CD4-positive, alpha-beta memory T cell (primary cell): ENCODE measurements at places on chromosomes 3 and 15.

DNA sequence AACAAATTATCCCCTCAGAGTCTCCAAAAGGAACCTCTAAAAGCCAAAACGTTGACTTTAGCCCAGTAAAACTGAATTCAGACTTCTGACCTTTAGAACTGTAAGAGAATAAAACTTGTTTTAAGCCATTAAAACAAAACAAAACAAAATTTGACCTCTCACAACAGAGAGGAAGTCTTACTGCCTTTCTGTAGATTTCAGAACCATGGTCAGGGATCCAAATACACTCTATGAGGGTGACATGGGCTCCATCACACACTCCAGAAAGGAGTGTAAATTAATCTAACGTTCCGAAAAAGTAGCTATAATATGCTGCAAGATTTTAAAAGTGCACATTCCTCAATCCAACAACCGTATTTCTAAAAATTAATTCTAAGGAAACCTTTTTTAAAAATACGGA, 19.2 kb upstream of the RPL14 start:
- no peak for DNase-seq

DNA sequence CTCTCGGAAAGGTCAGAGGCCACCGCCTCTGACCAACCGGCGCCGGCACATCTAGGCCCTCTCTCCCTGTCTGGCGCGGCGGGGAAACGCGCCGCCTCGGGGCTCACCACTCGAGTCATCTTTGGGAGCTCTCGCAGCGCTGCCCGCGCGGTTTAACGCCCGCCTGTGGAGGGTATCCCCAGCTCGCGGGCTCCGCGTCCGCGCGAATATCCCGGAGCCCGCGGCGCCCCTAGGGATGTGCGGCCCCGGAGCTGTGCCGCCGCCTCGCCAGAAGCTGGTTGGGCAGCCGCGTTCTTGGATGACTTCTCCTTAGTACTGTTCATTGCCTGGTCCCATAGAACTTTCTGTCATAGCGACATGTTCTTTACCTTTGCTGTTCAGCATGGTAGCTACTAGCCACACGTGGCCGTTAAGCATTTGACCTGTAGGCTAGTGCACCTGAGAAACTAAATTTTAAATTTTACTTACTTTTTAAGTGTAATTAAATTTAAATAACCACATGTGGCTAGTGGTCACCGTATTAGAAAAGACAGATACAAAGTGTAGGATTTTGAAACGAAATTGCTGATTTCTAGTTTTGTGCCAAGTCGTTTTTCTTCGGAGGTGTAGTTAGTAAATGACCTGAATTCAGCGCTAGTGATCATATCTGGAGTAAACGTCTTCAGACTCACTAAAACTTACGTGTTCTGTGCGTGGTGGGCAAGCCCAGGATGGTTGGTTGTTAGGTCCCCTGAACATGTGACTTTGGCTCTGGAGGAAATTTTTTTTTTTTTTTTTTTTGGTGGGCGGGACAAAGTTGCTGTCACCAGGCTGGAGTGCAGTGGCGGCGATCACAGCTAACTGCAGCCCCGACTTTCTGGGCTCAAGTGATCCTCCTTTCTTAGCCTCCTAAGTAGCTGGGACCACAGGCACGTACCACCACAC, 835 bp downstream of the ARIH2 start:
- peak; percentile 78 for DNase-seq

DNA sequence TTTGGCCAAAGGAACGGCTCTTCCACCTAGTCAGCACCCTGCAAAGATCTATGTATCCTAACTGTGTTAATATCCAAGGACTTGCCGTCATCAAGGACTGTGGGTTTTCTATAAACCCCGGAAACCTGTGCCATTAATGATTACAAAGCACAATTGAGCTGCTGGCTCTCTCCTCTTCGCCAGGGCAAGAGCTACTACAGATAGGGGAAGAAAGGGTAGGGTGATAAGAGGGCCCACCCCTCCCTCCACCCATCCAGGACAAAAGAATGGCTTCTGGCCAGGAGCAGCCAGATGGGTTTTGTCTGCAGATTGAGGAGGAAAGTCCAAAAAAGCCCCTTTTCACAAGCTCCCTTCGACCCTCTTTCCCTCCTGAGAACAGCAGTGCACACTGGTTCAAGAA, 9.9 kb downstream of the RFT1 start:
- DNase-seq: no peak

DNA sequence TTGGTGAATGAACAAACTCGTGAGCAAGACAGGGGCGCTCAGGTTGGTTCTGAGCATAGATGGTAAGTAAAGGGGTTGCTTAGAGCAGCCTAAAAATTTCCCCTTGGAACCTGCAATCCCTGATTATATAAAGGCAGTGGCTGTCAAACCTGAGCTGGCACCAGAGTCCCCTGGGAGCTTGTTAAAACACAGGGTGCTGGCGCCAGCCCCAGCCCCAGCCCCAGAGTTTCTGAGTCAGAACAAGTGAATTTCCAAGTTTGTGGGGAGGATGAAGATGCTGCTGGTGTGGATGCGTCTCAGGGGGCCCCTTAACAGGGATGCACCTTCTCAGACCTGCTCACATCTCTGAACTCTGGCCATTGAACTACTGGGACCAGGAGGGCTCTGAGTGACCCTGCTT, 48.2 kb downstream of the FEM1B start:
- DNase-seq: no peak

GRCh38 chr15:35740761-35741160, 194.8 kb upstream of the DPH6 start:
- DNase-seq: no peak

GRCh38 chr15:75185271-75186029, 16.2 kb upstream of the C15orf39 start:
- no peak for DNase-seq

DNA sequence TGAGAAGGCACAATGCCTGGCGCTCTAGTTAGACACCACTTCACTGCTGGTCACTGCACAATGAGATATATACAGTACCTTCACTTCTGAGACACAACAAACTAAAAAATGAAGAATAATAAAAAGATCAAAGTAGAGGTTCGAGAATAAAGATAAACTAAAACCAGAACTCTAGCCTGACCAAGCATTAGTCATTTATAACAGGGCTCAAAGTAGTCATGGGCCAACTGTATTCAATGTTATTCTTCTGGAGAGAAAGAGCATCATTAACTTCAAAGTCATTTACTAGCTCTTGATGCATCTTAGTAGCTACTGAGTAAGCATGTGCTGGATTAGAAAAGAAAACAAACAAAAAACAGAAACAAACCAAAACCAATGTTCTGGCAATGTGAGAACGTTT, 145.2 kb downstream of the SSR3 start:
- no peak for DNase-seq

- no peak for DNase-seq
Measured at GRCh38 chr3:197675563-197675860, 61.2 kb downstream of the RUBCN start.

DNA sequence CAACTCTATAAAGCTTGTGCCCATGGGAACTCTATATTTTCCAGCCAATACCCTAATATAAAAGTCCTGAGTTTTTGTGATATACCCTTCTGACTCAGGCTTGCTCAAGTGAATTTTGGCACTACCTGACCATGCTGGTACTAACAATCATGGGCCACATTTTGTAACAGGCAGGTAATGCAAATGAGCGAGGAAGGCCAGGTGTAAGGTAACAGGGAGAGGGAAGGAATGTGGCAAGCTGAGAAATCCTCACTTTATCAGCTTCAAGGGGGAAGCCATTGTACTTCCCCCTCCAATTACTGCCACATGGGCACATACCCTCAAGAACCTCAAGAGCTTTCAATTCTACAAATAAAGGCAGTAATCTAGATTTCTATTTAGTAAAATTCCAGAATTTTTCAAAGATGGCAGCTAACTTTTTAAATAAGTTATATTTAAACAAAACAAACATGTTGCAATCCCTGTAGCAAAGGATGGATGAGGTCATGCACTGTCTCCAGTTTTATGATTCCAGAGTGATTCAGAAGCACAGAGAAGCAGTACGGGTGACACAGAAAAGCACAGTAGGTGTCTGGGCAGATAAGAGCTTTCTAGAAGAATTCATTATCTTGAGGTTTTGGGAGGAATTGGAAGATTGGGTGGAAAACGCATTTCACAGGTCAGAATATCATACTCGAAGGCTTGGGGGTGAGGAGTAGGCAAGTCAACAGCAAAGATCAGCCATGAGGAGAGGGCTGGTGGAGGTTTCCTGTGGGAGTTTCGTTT, 87.6 kb downstream of the FOXP1 start:
- DNase-seq: peak; percentile 27

DNA sequence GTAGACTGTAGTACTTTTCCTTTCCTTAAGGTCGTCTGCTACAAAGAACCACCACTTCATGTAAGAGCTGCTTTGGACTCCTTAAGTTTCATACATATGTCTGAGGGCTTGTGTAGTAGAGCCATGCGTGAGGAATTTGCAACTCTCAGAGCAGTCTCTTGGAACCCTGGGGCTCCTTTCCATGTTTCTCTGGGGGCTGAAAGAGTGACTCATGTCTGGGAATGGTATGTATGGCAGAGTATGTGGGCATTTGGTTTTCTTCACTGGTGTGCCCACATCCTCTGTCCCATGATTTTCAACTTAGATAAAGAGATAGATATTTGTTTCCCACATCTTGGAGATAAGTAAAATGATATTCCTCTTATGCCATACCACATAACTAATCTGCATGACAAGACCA, 20.6 kb upstream of the RBM5 start:
- DNase-seq: no peak

GRCh38 chr15:90873488-90873997, 5.2 kb downstream of the FURIN start:
- DNase-seq: no peak

- DNase-seq: no peak
Measured at GRCh38 chr3:50100956-50101845, 12.5 kb downstream of the RBM5 start.

GRCh38 chr3:73100741-73101559, 39.5 kb downstream of the EBLN2 start:
- DNase-seq: peak; percentile 63

DNA sequence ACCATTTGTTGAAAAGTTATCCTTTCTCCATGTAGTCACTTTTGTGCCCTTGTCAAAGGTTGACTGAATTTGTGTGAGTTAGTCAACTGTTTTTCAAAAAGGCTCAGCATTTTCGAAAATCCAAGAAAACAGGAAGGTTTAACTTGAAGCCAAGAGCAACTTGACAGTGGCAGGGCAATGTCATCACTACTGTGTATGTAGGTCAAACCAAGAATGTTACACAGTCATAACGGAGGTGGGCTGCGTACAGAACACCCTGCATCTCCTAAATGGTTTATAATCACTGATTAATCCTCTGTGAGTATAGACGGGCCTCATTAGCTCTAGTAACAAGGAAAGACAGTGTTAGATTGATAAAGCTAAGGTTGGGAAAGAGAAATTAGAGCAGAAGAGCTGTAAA, 1064.9 kb downstream of the FHIT start:
- DNase-seq: no peak

- DNase-seq: no peak
Measured at GRCh38 chr3:44130249-44130648, 111.4 kb upstream of the TOPAZ1 start.

DNA sequence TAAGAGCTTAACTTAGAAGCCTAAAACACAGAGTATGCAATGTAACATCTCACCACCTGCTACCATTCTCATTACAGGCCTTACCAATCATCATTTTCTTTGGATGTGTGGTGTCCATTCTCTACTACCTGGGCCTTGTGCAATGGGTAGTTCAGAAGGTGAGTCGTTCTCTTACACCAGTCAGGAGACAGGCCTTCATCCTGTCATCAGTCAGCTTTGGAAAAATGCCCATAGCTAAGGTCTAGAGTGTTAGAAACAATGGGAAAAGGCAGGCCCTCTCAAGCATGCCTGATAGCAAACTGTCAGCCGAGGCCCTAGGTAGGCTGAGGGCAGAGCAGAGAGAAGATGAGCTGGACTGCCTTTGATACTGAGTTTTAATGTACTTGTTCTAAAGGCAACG, 13.5 kb downstream of the SLC28A2 start:
- DNase-seq: no peak

DNA sequence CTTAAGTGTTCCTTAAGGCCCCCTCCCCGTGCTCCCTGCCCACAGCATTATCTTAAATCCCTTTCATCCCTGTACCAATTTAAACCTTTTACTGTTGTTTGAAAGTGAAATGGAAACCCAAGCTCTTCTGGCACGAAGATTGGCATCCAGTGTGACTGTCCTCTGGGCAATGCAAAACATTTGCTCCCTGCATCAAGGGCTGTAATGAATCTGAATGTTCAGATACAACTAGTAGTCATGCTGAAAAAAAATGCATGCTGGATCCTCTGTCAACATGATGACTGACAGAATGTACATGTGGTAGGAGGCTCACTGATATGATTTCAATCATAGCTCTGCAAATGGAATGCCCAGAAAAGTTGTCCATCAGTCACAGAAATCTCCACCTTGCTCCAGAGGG, 8.1 kb upstream of the CDIN1 start:
- no peak for DNase-seq

- no peak for DNase-seq
Measured at GRCh38 chr3:130699765-130700164, 46.9 kb downstream of the PIK3R4 start.

DNA sequence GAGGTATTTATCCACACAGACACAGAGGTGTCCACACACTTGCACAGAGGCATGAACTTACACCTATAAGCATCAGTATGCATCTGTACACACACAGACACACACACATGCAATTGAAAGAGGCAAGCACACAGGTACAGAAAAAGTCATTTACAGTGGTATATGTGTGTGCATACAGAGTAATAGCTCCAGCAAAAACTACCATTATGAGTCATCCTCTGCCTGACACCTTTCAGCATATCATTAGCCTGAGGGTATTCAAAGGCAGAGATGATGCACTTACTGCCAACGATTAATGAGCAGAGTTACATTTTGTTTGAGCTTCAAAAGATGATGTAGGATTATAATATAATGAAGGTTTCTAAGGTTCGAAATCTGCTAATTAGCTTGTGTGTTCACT, 100.3 kb upstream of the TPRG1 start:
- DNase-seq: no peak

GRCh38 chr3:7787871-7788828, 713.5 kb upstream of the LMCD1 start:
- no peak for DNase-seq

DNA sequence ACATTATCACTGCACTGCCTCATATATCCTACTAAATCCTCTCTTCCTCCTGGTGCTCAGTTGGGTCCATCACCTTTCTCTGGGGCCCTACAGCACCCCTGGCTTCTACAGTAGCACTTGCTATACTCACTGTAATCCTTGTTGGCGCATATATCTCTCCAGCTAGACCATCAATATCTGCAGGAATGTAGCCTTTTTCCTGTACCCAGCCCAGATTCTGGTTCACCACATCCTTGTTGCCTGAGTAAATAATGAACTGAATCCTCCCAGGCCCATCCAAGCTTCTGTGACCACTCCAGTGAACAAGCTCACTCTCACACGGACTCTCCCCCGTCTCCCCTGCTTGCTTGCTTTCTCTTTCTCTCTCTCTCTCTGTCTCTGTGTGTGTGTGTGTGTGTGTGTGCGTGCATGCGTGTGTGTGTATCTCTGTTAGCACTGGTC, 62.5 kb upstream of the LIPC start:
- DNase-seq: no peak

DNA sequence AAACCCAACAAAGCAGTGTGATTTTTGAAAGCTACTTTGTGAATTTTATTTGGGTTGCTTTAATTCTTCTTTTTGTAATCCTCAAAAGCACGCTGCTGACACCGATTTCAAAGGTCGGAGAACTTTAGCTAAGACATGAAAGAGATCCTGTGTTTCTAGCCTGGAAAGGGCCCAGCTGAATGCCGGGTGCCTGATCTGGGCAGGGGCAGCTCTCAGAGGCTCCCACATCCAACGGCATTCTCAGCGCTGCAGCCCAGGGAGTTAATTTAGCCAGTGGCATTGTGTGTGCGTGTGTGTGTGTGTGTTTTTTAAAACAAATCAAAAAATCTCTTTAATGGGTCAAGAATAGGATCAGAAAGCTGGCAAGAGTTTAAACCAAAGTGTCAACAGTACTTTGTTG, 6.6 kb downstream of the RBP1 start:
- no peak for DNase-seq

GRCh38 chr3:183331498-183331897, 78.4 kb downstream of the B3GNT5 start:
- no peak for DNase-seq
